GOT3 (cell line): ENCODE measurements at places on chromosomes 13 and 19.

- no peak for DNase-seq
Observed at GRCh38 chr13:75305059-75305458, 176.9 kb downstream of the TBC1D4 start.

GRCh38 chr13:25171170-25171516 is 945 bp downstream of the AMER2 start:
- no peak for DNase-seq

GRCh38 chr13:39038569-39039030 is 344 bp downstream of the NHLRC3 start:
- DNase-seq = no peak

DNA sequence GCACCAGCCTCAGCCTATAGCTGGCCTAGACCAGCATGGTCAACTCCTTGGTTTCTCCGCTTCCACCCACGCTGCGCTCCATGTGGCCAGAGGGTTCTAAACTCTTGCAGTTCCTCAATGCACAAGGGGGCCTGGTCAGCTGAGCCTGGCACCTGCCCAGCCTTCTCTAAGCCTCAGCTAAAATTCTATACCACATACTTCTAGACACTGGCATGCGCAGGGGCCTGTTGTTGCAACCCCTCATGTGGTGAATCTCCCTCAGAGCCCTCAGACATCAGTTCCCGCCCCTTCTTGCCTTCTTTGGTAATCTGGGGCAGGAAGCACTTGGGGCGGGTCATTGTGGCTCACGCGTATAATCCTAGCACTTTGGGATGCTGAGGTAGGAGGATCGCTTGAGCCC is 19.7 kb upstream of the LDLR start:
- DNase-seq = no peak

- DNase-seq = no peak
Observed at GRCh38 chr19:49391581-49392399, 3.7 kb downstream of the KASH5 start.

DNA sequence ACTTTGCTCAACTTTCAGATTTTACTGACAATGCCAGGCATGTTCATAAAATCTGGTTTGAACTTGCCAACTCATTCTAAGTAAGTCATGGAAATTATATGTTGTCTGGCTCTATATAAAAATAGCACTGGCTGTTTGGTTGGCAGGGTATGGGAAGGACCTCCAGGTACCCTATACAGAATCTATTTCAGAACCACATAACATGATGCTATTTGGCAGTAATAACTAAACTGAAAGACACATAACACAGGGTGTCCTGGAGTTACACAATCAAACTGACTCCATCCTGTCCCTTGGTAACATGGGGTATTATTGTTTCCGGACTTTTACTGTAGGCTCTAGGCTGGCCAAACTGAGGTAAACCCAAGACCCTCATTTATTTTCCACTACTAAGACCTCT is 248.8 kb downstream of the RGCC start:
- no peak for DNase-seq

DNA sequence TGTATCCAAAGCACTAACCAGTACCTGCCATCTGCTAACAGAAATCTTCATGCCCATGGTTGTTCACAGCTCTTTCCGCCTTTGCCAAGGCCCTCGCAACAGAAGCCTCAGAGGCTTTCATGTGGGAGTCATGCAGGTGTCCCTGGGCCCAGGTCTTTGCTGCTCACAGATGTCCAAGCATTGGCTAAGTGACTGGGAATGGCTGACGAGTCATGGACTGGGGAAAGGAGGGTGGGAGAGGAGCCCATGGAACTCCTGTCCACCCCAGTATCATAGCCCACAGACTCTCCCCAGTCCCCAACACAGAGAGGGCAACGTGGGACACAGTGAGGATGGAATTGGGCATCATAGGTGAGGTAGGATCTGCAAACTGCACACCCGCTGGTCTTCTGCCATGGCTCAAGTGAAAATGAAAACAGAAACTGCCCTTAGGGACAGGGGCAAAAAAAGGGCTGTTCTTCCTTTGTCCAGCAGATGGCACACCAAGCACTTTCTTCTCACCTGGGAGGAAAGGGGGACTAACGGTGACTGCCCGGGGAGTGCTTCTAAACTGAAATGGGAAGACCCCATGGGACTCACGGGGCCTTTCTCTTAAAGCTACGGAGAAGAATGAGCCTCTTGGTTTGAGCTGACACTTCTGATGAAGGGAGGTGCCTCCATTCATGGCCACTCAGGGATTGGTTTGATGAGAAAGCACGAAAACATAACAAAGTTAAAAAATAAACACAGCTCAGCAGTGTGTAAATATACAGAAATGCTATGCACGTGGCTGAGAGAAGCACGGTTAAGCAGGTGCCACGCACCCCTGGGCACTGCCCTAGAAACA is 11.1 kb upstream of the DHRS12 start:
- DNase-seq = peak; percentile 19

DNA sequence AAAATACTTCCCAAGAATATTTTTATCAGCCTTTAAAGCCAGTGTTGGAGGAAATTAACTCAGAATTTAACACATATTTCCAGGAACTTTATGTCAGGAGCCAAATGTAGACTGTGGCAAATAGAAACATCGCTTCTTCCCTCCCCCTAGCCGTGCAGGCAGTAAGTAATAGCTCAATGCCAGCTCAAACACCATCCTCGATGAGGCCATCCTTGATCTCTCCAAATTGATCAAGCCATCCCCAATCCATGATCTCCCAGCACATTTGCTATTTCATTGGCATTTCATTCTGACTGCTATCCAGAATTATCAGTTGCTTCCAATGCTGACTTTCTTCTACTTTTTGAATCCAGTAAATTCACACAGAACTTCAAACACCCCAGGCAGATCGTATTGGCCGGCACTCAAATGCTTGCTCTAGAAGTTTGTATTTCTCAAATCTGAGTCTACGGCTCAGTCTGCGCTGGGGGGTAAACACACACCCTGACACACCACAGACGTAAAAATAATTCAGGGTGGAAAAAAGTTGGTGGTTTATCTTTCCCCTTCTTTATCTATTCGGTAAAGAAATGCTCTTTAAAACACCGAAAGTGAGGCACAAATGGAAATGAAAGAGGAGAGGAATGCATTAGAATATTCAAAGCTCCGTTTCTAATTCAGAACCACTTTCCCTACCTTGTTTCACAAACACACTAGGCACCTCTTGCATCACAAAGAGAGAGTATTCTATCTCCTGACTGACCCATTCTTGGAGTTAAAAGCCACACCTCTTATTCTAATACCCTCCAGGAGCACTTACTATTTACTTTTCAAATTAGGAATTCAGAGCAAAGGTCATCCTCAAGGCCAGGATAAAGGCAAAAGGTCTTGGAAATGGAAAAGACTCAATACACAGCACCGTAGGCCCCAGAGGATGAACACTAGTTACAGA is 991 bp downstream of the OBI1 start:
- no peak for DNase-seq

DNA sequence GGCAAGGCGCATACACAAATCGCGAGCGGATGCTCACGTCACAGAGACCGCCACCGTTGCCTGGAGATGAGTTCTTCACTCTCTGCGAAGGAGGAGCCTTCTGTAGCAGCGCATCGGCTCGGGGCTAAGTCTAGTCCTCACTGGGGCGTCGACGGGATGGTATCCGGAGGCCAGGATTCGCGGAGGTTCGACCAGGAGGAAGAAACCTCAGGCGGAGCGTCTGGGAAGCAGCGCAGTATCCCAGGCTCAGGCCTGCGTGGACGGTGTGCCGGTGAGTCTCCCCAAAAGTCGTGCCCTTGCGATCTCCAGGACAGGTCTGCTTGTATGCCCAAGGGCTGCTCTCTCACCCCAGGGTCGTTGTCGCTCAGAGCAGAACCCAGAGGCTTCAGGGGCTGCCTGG is 40.4 kb downstream of the ZNF146 start:
- no peak for DNase-seq
